ENCODE measurements at places on chromosomes 5 and 9.

DNA sequence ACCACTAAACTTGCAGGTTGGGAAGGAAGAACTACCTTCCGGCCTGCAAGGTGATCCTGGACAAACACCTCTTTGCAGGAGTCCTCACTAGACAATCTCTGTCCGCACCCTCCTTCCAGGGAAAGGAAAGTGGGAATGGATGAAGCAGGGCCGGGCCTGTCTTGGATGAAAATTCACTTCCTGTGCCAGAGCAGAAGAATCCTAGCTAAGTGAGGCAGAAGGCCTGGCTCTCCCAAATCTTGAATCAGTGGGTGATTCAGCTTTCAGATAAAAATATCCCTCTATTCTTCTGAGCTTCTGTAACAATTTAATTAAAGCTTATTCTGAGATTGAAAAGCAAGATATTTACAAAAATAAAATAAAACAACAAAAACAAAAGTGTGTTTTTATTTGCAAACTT is 281.9 kb upstream of the TLE4 start:
- no peak for DNase-seq

DNA sequence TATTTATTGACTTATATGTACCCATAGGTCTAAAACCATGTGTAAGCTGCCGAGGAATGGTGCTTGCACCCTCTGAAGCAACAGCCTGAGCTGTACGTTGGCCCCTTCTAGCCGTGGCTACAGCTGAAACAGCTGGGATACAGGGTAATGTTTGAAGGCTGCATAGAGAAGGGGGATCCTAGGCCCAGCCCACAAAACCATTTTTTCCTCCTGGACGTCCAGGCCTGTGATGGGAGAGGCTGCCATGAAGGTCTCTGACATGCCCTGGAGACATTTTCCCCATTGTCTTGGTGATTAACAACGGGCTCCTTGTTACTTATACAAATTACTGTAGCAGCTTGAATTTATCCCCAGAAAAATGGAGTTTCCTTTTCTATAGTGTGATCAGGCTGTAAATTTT is 244.7 kb downstream of the COMMD10 start:
- no peak for DNase-seq

- peak; percentile 54 for DNase-seq
These were observed 3.5 kb downstream of the TMEM38B start for GRCh38 chr9:105697871-105698270.

GRCh38 chr9:36637491-36638270 is 65.0 kb downstream of the MELK start:
- DNase-seq = no peak

- no peak for DNase-seq
These were observed 7.9 kb downstream of the ELOVL7 start for GRCh38 chr5:60836131-60836530.

DNA sequence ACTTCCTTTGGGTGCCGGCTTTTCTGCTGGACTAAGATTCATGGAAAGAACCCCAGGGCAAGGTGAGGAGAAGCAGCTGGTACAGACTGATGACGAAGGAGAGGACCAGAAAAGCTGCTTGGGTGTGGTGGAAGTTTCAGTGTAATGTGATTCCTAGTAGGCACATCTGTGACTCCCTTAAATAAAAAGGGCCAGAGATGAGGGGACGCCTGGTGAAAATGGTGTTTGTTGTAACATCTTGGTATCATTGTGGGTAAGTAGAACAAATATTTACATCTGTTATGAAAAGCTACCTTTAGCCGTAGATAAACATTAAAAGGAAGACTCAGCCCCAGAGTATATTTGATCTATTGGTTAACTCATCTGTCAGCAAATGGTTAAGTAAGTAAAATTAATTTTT is 33.8 kb downstream of the OTULINL start:
- DNase-seq = no peak

DNA sequence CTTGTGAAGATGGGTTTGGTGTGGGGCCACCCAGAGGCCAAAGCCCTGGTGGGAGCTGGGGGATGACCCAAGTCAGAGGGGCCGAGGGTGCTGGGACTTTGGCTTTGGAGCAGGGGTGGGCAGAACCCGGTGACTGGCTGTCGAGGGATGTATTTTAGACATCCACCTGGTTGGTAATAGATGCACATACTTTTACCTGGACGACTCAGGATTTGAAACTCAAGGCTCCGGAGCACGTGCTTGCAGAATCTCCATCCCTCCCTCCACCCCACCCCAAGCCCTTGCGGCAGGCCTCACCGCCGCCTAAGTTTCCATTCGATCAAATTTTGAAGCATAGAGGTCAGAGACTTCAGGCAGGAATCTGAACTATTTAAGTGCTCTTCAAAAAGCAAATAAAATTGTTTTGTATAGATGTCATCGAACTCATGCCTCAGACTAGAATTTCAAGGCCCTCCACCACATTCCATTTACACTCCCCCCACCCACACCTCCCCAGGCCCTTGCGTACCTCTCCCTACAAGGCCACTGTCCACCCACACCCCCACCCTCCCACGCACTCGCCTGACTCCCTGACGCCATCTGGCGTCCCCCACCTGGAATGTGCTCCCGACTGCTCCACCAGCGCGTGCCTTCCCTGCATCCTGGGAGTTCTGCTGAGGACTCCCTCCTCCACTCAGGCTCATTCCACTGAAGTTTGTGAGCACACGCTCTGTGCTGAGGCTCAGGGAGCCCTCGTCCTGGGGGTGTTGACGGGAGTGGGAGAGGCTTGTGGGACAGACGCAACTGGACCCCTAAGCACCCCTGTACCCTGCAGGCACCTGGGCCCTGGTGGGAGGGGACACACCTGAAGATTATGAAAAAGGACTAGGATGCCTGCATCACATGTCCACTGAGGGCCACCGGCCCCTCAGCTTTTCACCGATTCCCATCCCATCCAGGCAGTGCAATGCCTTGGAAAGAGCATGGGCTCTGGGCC is 56.4 kb upstream of the RPL26L1 start:
- peak; percentile 98 for DNase-seq

- DNase-seq = no peak
These were observed 273.2 kb downstream of the SH3GL2 start for GRCh38 chr9:17852108-17852507.

GRCh38 chr5:82873452-82873851 is 203.7 kb downstream of the TMEM167A start:
- no peak for DNase-seq

- DNase-seq = peak; percentile 56
These were observed 194.1 kb upstream of the EFNA5 start for GRCh38 chr5:107864793-107865192.

DNA sequence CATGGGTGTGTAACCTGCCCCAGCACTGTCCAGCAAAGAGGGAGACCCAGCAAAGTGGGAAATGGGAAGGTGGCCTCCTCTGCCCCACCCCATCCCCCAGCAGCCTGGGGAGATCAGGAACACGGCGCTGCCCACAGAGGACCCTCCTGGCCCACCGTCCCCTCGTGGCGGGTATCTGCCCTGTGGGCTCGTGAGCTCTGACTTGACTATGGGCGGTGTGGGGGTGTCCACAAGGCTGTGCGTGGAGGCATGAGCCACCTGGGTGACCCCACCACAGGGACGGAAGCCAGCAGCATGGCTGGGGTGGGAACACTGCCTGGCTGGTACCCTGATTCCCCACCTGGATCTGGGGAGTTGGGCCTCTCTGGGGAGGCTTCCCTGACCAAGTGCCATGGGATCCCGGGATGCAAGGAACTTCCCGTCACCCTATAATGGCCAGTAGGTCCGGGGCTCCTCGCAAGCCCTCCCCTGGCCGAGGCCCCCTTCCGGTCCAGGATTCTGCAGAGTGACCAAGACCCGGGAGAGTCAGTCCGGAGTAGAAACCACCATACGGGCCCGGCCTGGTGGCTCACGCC is 29.3 kb upstream of the SLC6A19 start:
- no peak for DNase-seq

DNA sequence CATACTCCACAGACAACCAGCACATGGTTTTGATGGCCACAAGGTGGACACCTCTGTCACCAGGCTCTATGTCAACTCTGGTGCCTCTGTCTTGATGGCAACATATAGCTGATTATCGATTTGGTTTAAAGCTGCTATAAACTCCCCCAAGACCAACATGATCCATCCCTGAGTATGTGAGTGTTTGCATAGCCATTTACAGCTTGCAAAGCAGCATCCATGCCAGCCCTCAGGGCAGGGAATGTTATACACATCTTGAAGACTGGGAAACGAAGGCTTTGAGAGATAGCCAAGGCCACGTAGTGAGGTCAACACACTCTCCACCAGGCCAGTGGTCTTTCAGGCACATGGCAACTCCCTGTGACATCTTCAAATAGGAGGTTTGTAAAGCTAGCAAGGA is 40.3 kb upstream of the BRINP1 start:
- no peak for DNase-seq

GRCh38 chr9:128986671-128987070 is 39.2 kb downstream of the NUP188 start:
- no peak for DNase-seq

DNA sequence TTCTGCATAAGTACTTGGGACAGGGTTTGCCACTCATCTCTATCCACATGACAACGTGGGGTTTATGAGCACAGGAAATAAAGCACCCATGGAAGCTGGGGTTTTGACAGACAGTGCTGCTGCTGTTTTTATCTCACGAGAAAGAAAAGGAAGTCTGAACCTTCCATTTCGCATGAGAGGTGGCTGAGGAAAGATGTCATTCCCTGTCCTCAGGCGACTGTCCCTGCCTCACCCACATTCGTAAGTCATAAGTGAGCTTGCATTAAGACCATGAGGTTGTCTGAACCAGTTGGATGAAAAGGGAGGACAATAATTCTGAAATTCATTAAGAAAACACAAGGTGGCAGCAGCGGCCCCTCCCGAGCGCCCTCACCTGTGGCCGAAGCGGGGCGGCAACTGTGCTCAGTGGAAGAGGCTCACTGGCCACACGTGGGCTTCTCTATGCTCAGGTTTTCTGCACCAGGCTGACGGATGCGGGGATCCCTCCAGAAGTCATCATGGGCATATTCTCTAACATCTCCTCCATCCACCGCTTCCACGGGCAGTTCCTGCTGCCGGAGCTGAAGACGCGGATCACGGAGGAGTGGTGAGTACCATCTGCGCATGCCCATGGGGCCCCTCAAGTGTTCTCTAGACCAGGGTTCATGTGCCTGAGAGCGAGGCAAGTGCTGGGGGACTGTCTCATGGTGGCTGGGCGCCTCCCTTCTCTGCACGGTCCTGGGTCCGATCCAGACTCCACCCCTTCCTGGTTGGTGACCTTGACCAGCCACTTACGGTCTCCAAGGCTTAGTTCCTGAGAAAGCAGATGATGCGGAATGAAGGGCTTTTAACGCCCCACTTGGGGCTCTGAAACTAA is 54.7 kb upstream of the SUSD3 start:
- DNase-seq = peak; percentile 67

DNA sequence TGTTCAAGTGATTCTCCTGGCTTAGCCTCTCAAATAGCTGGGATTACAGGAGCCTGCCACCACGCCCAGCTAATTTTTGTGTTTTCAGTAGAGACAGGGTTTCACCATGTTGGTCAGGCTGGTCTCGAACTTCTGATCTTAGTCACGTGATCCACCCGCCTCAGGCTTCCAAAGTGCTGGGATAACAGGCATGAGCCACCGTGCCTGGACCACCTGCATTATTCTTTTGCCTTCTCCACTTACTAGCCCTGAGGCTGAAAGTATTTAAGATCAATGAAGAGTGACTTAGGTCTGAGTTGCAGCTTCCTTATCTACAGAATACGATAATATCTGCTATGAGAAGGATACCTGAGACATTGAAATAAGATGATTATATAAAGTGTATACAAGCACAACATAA is 123.9 kb downstream of the LMNB1 start:
- no peak for DNase-seq

DNA sequence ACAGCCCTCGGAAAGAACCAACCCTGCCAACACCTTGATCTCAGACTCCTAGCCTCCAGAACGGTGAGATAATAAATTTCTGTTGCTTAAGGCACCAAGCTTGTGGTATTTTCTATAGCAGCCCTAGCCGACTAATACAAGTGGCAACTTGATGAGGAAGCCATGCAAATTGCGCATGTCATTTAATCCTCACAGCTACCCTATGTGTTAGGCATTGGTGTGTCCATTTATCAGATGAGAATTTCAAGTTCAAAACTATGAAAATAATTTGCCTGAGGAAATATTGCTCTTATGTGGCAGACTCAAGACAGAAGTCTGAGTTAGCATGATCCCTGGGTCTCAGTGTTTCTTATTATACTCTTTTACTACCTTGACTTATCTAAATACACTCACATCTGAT is 264.0 kb downstream of the PDE4D start:
- no peak for DNase-seq

DNA sequence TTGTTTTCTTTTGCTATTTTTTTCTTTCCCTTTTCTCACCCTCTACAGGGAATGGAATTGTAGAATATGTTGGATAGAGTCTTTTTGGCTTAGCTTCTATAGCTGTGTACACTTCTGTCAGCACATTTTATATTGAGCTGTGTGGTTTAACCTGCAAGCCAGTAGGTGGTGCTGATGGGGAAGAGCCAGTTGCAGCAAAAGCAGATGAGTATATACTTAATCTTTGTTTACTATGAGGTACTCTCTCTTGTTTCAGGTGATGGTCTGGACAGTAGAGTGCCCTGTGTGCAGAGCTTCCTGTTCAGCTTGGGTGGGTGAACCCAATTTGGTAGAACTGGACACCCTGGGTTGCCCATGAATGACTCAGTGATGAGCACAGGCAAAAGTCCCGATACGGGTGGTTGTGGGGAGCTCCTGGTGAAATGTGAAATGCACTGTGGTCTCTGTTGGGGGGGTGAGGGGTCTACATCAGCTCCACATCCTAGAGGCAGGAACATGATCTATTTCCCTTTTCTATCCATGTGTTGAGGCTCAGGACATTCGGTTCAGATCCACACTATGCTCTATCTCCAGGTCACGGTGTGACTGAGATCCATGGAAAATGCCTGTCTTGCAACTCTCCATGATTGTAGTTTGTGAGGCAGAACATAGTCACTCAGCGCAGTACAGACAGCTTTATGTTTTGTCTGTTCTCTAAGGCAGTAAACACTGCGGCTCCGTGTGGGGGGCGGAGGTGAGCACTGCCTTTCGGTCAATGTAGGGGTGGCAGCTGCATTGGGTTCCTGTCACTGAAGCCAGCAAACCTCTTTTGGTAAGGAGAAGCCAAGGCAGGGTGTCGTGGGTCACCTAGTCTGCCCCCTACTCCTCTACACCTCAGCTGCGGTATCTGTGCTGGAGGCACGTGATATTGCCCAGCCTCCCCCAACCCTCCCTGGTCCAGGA is 353.2 kb downstream of the PRR16 start:
- DNase-seq = peak; percentile 43

DNA sequence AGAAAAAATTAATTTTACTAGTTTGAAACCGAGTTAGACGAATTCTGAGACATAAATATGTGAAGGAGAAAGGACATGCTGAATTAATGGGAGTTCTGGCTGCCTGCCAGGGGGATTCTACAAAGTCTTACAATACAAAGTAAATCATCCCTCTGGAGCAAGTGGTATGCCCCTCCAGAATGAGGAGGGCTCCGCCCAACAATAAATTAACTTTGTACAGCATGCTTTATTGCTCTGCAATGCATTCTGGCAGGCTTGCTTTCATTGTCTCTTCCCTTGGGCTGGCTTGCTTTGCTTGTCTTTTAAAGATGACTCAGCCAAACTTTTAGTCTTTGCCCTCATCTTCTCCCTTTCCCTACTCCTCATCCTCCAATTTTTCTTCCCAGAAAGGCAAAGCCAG is 11.7 kb upstream of the PCDHB1 start:
- no peak for DNase-seq

- no peak for DNase-seq
These were observed 518.9 kb downstream of the PRELID2 start for GRCh38 chr5:145316282-145316681.

GRCh38 chr5:1017691-1018455 is 9.3 kb downstream of the NKD2 start:
- DNase-seq = no peak
